ENCODE measurements at places on chromosomes 6 and 20.

DNA sequence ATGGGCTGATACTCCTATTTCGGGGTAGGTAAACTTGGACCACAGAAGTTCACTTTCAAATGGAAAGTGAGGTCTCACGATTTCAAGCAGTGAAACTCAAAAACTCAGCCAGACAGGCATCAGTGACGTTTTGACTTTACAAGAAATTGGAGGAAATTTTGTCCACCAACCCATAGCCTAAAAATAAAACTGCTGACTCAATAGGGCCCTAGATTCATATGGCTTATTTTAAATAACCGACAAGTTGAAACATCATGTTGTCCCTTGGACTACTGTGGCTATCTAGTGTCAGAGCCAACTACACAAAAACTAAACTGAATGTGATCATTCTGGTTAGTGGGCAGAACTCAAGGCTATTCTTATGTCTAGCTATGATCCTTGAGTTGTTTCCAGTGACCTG lies 486.3 kb downstream of the GRIK2 start:
- no peak for DNase-seq

- DNase-seq, result no peak
Observed at GRCh38 chr6:68559716-68560115, 75.4 kb upstream of the ADGRB3 start.

- no peak for DNase-seq
Observed at GRCh38 chr6:30554962-30555815, 1.1 kb downstream of the GNL1 start.

DNA sequence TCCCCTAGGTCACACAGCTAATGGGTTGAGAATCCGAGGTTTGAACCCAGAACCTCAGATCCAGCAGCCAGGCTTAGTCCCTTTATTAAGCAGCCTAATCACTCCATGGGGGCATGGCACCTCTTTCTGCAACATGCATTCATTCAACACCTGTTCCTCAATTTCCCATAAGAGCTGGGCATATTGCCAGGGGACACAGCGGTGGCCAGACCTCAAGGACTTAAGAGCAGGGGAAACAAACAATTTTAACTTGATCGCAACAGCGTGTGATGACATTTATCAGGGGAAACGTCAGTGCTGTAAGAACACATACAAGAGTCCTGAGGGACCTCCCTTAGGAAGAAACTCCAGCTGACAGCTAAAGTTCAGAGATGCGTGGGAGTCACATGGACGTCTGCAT lies 267.4 kb upstream of the CDH4 start:
- DNase-seq, result no peak

DNA sequence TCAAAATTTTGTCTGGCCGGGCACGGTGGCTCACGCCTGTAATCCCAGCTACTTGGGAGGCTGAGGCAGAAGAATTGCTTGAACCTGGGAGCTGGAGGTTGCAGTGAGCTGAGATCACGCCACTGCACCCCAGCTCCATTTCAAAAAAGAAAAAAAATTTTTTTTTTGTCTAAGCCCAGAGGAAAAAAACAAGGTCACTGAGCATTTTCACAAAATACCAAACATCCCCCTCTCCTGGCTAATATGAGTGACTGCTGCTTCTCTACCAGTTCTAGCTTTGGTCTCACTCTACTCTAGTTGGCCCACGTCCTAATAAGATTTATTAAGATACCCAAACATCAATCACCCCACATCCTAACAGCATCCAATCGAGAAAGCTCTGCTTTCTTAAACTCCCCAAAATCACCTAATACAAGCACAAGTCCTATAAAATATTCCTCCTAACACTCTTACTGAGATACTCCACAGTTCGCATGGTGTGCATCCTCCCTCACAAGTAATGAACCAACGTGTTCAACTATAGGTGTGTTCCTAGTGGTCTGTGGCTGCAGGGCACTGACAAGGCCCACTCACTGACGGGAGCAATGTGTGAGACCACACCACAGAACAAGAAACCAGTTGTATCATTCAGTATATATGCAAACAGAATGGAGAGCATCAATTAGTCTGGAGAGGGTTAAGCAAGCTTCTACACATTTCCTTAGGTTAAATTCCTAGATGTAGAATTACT lies 64.2 kb downstream of the FKBP5 start:
- DNase-seq, result peak; percentile 64

DNA sequence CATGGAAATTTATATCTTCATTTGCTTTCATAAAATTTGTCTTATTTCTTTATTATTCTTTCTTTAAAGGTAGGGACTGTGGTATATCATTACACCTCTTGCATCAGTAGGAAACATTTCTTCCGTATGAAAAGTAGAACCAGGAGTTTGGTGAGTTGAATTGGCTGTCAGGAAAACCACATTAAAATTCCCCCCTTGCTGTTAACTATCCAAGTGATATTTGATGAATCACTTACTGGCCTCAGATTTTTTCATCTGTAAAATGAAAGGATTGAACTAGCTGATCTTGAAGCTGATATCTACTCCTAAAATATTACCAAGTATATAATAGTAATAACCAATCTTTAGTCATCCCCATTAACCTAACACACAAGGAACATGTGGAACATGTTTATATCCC lies 460.9 kb downstream of the GJA1 start:
- DNase-seq, result no peak

DNA sequence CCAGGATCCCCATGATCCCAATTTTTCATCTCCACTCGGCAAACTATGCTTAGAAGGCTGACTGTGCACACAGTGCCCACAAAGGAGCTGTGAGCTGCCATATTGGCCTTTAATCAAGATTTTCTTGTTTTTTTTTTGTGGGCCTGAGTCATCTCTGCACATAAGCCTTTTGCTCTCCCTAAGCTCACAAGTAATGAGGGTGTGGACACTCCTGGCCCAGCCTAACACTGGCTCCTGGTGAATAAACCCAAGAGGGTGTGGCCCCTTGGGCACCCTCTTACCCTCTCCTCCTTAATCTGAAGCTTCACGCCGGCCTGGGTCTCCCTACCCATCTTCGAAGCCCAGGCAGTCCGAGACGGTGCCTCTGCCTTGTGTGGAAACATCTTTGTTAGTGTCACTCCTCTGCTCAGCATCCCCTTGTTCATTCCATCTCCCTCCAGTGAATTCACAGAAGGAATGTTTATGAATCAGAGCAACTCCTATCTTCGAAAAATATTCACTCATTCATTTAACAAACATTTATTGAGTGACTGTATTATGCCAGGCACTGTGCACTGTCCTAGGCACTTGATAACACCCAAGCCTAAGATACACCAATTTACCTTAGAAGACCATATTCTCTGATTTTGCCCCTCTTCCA lies 22.2 kb upstream of the MRPS10 start:
- DNase-seq, result no peak

DNA sequence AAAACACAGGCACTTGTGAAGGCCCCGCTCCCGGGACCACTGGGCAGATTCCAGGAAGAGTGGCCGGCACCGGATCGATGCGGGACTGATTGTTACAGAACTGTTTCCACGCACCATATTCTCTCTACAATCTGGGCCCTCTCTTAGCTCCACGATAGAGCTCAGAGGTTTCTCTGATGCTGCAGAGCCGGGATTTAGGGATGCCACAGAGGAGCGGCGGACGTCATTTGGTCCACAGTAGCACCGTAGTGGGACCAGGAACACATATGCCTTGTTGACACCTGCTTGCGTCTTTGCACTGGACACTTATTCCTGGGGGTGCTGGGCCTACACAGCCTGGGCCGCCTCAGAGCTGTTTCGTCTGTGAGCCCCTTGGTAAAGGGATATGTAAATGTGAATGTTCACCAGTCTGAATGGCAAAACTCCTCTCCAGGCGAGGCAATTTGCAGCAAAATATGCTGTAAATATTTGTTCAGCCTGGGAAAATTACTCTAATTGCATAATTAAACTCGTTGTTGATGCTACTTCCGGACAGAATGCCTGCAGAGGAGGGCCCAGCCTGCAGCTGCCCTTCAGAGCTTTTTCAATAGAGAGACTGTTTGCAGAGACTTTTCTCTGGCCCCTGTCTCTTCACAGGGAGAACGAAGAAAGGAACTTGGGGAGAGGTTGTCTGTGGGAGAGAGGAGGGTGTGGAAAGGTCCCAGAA lies 9.4 kb downstream of the PCK1 start:
- DNase-seq, result no peak

GRCh38 chr6:1763404-1763803 lies 153.7 kb downstream of the FOXC1 start:
- DNase-seq, result no peak

DNA sequence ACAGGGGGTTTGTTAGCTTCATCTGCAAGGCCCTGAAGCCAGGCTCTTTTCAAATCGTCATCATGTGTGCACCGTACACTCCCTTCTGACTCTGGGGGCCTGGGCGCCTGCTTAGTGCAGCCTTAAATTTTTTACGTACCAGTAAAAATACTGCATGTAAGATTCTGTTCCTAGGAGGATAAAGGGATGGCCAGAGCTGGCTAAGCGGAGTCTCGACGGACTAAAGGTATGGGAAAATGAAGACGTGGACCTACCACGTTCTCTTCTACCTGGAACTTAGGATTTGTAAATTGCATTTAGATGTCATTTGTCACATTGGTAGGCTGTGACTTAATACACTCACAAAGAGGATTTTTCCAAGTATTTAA lies 149.3 kb upstream of the AFDN start:
- no peak for DNase-seq

GRCh38 chr20:34199183-34199582 lies 42.0 kb upstream of the ASIP start:
- no peak for DNase-seq

GRCh38 chr6:136180704-136181511 lies 69.2 kb downstream of the MTFR2 start:
- no peak for DNase-seq

- no peak for DNase-seq
Observed at GRCh38 chr20:43448748-43449535, 8.8 kb upstream of the SRSF6 start.

- DNase-seq, result no peak
Observed at GRCh38 chr6:42099340-42100028, 42.9 kb downstream of the C6orf132 start.

- DNase-seq, result no peak
Observed at GRCh38 chr6:54846857-54847674, 495 bp downstream of the FAM83B start.

DNA sequence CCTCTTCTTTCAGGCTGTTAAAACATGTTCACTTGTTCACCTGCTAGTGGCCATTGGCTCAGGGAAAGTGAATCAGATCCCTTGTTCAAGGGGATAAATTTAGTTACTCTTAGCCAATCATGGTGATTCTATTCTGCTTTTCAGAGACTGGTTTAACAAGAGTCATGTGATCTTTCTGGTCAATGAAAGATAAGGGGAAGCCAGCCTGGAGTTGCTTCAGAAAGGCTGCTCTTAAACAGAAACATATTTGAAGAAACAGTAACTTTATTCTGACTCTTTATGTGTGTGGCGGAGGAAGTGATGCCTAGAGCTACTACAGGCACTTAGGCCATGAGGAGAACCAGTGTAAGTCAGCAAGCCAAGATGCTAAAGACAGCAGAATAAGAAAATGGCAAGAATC lies 28.1 kb upstream of the AHI1 start:
- DNase-seq, result no peak

- no peak for DNase-seq
Observed at GRCh38 chr6:159082039-159082815, 37.4 kb upstream of the TAGAP start.

DNA sequence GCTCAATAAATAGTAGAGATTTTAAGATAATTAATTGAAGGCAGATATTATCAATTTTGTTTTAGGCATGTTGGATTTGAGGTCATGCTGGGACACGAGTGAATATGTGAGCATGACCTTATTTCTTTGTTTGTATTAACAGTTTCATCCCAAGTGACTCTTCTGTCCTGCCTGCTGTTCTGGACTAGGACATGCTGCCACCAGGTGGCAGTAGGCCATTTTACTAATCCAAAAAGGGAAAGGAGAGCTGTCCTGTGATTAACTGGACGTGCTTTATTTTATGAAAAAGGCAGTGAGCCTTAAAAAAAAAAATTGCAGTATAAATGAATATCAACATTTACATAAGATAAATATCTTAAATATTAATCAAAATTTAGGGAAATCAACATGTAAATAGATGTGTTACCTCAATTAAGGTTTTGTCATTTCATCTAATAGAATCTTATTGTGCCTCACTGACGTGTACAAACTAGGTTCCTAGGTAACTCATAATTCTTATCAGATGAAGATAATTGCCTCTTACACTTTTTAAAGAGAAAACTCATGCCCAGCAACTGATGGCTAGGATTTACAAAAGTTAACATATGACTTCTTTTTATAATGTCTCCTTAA lies 49.8 kb downstream of the FRK start:
- DNase-seq, result peak; percentile 57

- DNase-seq, result no peak
Observed at GRCh38 chr6:16238963-16239797, 793 bp downstream of the GMPR start.

DNA sequence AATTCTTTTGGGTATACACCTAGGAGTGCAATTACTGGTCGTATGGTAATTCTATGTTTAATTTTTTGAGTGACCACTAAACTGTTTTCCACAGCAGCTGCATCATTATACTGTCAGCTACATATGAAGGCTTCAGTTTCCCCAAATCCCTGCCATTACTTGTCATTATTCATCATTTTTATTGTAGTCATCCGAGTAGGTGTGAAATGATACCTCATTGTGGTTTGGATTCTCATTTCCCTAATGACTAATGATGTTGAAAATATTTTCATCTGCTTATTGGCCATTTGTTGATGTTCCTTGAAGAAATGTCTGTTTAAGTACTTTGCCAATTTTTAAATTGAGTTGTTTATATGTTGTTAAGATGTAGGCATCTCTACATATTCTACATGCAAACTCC lies 633.6 kb upstream of the IMPG1 start:
- no peak for DNase-seq

GRCh38 chr20:63692436-63693082 lies 3.9 kb upstream of the TNFRSF6B start:
- no peak for DNase-seq

- DNase-seq, result no peak
Observed at GRCh38 chr20:44187054-44187771, at the start of gene JPH2. Gene JPH2, minus strand, starts transcription at chr20:44187188. Its CDS starts 483 bp downstream, at chr20:44186705.

GRCh38 chr20:58682656-58683531 lies 9.7 kb upstream of the NPEPL1 start:
- DNase-seq, result no peak

DNA sequence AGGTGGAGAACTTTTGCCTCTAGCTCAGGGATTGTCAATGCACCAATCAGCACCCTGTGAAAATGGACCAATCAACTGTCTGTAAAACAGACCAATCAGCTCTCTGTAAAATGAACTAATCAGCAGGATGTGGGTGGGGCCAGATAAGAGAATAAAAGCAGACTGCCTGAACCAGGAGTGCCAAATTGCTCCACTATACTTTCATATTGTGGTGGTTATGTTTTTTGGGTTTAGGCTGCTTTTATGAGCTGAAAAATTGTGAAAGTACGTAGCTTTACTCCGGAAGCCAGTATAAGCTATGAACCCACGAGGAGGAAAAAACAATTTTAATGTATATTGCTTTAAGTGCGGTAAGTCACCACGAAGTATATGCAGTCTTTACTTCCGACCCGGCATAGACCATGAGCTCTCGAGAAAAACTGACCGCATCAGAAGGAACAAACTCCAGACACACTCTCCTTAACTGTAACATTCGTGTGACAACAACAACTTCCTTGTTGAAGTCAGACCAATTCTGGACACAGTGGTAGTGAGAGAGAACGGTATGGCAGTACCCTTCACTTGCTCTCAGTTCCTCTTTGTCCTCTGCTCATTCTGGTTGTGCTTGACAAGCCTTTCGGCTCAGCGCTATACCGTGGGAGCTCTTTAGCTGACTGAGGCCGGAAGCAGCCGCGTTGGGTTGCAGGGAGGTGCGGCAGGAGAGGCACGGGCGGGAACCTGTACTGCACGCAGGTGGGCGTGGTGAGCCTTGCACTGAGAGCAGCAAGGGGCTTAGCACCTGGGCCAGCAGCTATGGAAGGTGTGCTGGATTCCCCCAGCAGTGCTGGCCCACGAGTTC lies 81.9 kb upstream of the E2F3 start:
- DNase-seq, result peak; percentile 91

GRCh38 chr6:130526466-130526865 lies 160.6 kb downstream of the TMEM200A start:
- DNase-seq, result no peak

Data from CD8-positive, alpha-beta T cell (primary cell).